ENCODE measurements at places on chromosomes 12 and 14. TPM values are rescaled to one million over a fixed set of nuclear protein-coding genes. Genes with fewer than 3 reads are reported as not detected.

DNA sequence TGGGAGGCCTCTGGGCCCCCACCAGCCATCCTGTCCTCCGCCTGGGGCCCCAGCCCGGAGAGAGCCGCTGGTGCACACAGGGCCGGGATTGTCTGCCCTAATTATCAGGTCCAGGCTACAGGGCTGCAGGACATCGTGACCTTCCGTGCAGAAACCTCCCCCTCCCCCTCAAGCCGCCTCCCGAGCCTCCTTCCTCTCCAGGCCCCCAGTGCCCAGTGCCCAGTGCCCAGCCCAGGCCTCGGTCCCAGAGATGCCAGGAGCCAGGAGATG is 729 bp upstream of the GAPDH start:
- no peak for DNase-seq

- no peak for DNase-seq
These were observed 57.6 kb downstream of the BRMS1L start for GRCh38 chr14:35883677-35884293.

DNA sequence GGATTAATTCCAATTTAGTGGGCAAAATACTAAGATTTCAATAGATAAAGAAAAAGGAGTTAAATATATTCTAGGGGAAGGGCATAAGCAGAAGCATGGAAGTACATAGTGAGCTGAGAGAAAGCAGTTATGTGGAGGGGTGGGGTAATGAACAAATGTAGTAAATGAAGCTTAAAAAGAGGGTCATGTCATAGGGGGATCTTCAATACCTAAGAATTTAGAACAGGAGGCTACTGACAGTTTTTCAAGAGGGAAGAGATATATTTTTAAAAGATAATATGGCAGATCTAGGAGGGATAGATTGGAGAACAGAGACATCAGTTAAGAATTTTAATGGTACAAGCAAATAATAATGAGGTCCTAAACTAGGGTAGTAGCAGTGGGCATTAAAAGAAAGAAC is 9.4 kb downstream of the SYCP3 start:
- DNase-seq: no peak

DNA sequence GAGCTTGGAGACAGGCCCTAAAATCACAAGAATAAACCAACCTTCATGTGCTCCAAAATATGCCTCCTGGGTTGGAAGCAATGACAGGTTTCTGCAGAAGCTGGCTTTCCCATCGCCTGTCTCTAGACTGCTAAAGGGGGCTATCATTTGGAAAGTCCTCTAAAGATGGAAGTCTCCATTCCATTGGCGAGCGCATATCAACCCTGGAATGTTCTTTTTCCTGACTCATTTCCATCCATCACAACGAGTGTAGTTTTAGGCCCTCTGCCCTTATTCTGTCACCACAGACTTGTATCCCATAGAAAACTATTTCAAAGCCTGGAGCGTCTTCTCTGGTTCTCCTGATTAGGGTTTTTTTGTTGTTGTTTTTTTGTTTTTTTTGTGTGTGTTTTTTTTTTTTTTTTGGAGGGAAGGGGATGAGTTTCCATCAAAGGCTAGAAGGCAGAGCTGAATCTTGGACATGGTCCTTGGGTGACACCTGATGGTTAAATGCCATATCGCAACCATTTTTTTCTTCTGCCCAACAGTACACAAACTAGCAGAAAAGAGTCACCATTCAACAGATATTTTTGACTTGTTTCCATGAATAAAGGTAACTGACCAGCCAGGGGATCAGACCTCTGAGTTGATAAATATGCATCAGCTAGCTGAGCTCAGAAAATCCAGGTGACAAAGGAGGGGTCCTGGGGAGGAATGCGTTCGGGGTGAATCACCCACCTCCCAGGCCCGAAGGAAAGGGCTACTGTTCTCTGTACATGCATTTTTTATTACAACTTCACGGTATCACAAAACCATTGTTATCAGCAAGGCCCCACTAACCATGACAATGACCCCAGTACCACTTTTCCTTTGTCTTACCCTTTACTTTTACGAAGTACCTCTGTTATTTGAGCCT is 40.5 kb downstream of the KCNA5 start:
- DNase-seq: peak; percentile 15

DNA sequence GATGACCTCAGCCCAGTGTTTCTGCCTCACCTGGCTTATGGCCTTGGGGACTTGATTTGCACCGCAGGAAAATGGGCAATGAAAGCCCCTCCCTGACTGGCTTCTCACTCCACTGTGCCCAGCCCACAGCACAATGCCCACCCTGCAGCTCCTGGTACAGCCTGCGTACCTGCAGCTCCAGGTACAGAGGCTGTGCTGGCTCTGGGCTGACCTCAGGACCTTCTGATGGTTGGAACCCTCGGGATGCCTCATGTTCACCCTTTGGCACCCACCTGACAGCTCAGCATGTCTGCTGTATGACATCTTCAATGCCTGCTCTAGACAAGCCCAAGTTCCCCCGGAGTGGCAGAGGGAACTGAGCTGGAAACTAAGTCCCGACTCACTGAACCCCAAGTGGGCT is 87.1 kb downstream of the ALG10 start:
- no peak for DNase-seq

GRCh38 chr12:42962384-42962783 is 372.8 kb upstream of the PRICKLE1 start:
- no peak for DNase-seq

VDR gene
- 0.79 TPM for total RNA-seq

HRK gene
- 0.53 TPM for total RNA-seq

CPNE6 gene
- 0.58 TPM for total RNA-seq
